Right forelimb (tissue), 1 donor: ENCODE measurements at places on chromosomes 7 and 10.

DNA sequence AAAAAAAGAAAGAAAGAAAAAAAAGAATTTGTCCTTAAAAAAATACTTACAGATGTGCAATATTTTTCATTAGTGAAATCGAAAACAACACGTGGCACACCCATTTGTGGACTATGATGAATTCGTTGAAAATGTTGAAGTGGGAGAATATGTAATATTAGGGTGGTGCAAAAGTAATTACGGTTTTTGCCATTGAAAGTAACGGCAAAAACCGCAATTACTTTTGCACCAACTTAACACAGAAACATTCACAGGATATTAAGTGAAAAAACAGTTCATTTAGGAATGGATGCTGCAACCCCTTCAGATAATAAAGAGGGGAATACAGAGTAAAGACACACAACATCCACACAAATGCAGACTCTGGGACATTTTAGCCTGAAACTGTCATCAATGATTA, 96.0 kb downstream of the CALN1 start:
- DNase-seq, result no peak

GRCh38 chr7:155454183-155455112, 3.5 kb upstream of the EN2 start:
- peak; percentile 52 for DNase-seq

DNA sequence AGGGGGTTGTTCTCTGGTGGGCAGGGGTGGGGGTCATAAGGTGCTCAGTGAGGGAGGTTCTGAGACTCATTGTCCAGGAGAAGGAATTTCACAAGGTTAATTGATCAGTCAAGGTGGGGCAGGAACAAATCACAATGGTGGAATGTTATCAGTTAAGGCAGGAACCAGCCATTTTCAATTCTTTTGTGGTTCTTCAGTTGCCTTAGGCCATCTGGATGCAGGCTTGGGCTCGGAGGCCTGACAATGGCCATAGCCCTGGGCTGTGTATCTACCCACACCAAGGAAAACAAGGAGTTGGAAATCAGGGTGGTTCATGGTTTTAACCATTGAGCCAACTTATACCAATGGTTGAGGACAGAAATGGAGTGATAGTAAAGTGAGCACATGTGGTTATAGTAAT, 1221.8 kb downstream of the TYW1 start:
- no peak for DNase-seq

- DNase-seq, result no peak
Measured at GRCh38 chr7:102834999-102835398, 77.8 kb upstream of the LRRC17 start.

DNA sequence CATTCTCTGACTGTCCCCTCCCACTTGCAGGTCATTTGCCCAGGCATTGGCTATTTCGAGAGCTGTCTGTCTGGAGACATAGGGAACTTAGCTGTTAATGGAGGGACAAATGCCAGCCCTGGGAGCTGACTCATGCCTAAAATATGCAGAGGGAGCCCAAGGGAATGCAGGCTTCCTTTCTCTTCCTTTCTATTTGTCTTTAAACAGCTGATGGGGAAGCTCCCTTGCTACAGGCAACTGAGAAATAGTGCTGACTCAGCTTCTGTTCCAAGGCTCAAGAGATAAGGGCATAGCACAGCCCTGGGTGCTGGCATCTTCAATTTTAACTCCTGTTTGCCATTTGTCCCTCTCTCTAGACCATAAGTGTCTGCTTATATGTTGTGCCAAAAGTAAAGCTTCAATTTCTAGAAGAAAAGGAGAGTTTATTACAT, 82.7 kb upstream of the C1GALT1 start:
- DNase-seq, result peak; percentile 69

GRCh38 chr10:63628526-63629362, 107.5 kb downstream of the REEP3 start:
- peak; percentile 77 for DNase-seq

- no peak for DNase-seq
Measured at GRCh38 chr7:26560526-26561256, 269.0 kb downstream of the SNX10 start.

GRCh38 chr7:132785870-132786269, 209.6 kb upstream of the PLXNA4 start:
- no peak for DNase-seq

- DNase-seq, result no peak
Measured at GRCh38 chr7:157009778-157010587, 480 bp downstream of the MNX1 start.

DNA sequence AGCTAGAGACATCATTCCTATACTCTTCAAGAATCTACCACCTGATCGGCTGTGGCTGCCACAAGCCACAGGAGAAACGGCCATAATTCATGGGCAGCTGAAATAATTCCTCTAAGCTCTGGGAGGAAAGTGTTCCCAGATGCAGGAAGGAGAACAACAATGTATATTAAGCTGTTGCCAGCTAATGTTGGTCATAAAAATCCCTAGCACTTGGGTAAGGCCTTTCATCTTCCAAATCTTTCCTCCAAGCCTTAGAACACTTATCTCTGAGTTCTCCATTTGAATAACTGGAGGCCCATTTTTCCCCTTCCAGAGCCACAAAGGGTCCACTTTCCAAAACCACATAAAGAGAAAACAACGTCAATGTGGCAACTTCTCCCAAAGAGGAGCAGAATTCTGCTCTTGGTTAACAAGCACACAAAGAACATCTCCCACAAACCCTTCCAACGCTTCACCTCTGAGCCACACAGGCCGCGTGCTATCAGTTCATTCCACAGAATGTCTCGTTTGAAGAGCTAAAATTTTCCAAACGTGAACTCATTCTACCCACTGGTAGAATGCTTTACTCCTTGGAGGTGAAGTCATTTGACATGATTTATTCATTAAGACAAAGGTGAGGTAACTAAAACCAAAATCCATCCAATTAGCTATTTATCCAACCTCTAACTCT, 11.2 kb downstream of the KCNMA1 start:
- peak; percentile 24 for DNase-seq

- no peak for DNase-seq
Measured at GRCh38 chr10:17655567-17656146, 11.7 kb downstream of the STAM start.

DNA sequence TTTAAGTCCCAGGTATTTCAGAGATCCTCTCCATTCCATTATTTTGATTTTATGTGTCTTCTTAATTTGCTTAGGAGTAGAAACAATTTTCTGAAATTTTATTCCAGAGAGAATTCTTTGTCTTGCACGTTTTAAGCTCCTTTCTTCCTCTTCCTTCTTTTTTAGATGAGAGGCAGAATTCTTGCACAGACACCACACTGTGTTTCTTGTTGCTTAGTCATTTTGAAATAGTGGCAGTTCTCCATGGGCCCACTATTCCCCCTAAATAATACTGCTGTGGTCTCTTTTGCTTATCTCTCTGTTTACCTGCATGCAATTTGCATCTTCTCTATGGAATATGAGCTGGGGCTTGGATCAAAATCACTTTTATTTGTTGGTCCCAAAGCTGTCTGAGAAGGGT, 54.3 kb upstream of the WAC start:
- no peak for DNase-seq

GRCh38 chr10:131772441-131772840, 128.4 kb upstream of the PPP2R2D start:
- peak; percentile 47 for DNase-seq

GRCh38 chr7:28434510-28434909, 22.2 kb downstream of the CREB5 start:
- no peak for DNase-seq

DNA sequence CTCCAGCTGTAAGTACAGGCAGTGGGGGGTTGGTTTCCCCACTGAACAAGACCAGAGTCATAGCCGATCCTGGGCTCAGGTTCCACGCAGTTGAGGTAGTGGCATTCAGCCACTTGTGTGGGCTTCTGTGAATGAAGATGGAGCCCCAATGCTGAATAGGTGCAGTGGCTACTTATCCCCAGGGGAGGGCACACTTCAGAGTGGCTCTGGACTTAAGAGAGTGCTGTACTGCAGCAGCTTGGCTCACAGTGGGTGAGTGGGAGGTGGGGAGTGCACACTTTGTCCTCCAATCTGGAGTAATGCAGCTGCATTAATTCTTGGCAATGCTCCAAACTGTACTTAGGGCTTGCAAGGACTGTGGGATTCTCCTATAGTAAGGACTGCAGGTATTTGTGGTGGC, 81.9 kb downstream of the BUB3 start:
- DNase-seq, result no peak

GRCh38 chr7:94763268-94763667, 107.3 kb upstream of the SGCE start:
- DNase-seq, result peak; percentile 76

GRCh38 chr7:78165454-78165853, 366.9 kb downstream of the PHTF2 start:
- DNase-seq, result no peak

- DNase-seq, result no peak
Measured at GRCh38 chr7:85924062-85924461, 719.6 kb upstream of the GRM3 start.

DNA sequence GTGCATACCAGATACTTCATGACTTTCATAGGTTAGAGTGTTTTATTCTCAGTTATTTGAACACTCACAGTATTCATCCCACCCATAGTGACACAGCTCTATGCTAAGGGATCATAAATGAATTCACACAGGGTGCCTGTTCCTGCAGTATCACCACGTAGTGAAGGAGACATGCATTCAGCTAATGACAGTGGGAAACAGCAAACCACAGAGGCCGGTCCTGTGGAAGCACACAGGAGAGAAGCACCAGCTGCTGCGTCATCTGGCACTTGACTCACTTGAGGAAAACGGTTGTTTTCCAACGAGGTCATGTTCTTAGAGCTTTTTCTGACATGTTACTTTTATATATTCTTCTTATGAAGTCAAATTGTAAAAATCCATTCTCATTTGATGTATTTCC, 73.0 kb downstream of the UBE3C start:
- DNase-seq, result no peak

GRCh38 chr7:74334030-74334429, 44.8 kb downstream of the CLIP2 start:
- DNase-seq, result no peak

GRCh38 chr7:117564080-117564479, 84.3 kb downstream of the CFTR start:
- DNase-seq, result no peak
